Heart left ventricle (tissue), 16 donors: ENCODE measurements at places on chromosomes 12 and 14. TPM values are rescaled to one million over a fixed set of nuclear protein-coding genes. Genes with fewer than 3 reads are reported as not detected.
A peak's percentile ranks its signal among the peaks of the same experiment; 100 is the strongest.

The FAM234B gene
- 1.5 TPM for total RNA-seq

The CRIP2 gene
- total RNA-seq = 699 TPM

The GLIPR1L1 gene
- not detected for total RNA-seq

The TBPL2 gene
- not detected for total RNA-seq

The DNAJC22 gene
- total RNA-seq = 0.50 TPM

The PAX9 gene
- not detected for total RNA-seq

The CMA1 gene
- total RNA-seq = not detected

GRCh38 chr12:111636209-111636945, 37.3 kb upstream of the ATXN2 start:
- H3K36me3 ChIP-seq = peaks cover 7% of the 10 kb centered on the region
- H3K4me3 ChIP-seq = peak overlapping the region; percentile 5
- H3K4me1 ChIP-seq = peaks cover 21% of the 10 kb centered on the region

GRCh38 chr14:75614179-75614578, 35.8 kb downstream of the FLVCR2 start:
- H3K27me3 ChIP-seq = no peaks in the 10 kb centered on the region
- H3K27ac ChIP-seq = no peak overlapping the region
- no peaks in the 10 kb centered on the region for H3K4me1 ChIP-seq
- DNase-seq = no peak
- H3K4me3 ChIP-seq = no peak overlapping the region

DNA sequence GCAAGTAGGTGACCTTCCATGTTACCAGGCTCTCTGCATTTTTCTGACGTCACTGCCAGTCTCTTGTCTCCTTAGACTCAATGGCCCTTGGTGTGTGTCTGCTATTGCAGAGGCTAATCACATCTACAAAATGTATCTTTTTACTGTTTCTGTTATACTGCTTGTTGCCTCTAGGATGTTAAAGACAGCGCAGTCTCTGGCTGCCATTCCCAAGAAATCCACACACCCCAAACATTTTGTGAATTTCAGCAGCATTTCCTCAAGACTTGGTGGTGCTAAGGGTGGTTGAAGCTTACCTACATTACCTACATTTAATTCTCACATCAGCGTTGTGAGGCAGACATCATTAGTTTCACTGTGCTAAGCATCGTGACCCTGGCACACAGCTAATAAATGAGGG, 87.2 kb downstream of the C12orf75 start:
- H3K4me1 ChIP-seq = peaks cover 3% of the 10 kb centered on the region
- H3K36me3 ChIP-seq = no peaks in the 10 kb centered on the region
- H3K27ac ChIP-seq = no peak overlapping the region
- H3K4me3 ChIP-seq = no peak overlapping the region
- no peak for DNase-seq

- no peak for DNase-seq
- H3K4me1 ChIP-seq = no peaks in the 10 kb centered on the region
- no peaks in the 10 kb centered on the region for H3K27me3 ChIP-seq
- H3K27ac ChIP-seq = no peak overlapping the region
- no peak overlapping the region for H3K4me3 ChIP-seq
Measured at GRCh38 chr14:28012629-28013415, 753.8 kb upstream of the FOXG1 start.
